Amygdala (tissue), 56 donors: ENCODE measurements at places on chromosomes 4 and X.

GRCh38 chr4:150038335-150039076 is 39.7 kb upstream of the DCLK2 start:
- no peak for DNase-seq

- peak; percentile 23 for DNase-seq
Measured at GRCh38 chr4:101191302-101192098, 155.8 kb downstream of the PPP3CA start.

- no peak for DNase-seq
Measured at GRCh38 chr4:26529479-26529878, 39.2 kb upstream of the CCKAR start.

- DNase-seq: no peak
Measured at GRCh38 chr4:186307916-186308315, 41.9 kb downstream of the F11 start.

DNA sequence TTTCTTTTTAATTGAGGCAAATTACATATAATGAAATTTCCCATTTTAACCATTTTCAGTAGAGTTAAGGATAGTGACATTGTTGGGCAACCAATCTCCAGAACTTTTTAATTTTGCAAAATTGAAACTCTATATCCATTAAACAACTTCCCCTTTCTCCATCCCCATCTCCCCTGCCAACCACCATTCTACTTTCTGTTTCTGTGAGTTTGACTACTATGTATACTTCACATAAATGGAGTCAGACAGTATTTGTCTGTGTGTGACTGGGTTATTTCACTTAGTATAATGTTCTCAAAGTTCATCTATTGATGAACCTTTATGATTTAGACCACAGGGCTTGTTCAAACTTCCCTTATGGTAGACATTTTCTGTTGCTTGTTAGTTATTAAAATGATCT is 364.5 kb upstream of the MAD2L1 start:
- no peak for DNase-seq

GRCh38 chrX:155745792-155746191 is 133.0 kb upstream of the TMLHE start:
- DNase-seq: no peak

DNA sequence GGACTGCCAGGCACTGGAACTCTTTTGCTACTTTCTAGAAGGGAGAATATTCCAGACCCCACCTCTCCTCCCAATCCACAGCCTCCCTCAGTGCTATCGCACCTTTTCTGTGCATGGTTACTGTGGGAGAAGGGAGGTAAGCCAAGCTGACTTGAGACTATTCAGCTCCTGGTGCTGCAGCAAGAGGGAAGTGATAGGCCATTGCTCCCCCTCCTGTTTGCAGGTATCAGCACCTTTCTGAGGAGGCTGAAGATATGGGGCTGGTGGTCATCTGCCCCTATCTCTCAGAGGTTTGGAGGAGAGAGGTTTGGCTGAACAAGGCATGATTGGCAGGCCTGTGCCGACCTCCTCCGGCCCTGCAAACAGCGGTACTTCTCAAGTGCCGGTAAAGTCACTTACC is 103.3 kb upstream of the GATB start:
- no peak for DNase-seq

DNA sequence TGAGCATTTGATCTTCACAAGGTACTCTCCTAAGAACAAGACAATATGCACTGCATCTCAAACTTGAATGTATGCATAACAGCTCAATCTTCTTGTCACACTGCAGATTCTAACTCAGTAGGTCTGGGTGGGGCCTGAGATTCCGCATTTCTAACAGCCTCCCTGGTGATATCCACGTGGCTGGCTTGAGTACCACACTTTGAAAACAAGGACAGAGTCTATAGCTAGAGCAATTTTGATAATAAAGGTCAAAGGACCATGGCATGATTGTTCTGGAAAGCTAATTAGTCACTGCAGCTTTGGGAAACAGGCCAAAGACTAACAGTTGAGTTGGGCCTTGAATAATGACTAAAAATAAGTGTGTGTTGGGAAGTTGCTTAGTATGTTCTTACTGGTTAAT is 213.3 kb downstream of the GBA3 start:
- no peak for DNase-seq

DNA sequence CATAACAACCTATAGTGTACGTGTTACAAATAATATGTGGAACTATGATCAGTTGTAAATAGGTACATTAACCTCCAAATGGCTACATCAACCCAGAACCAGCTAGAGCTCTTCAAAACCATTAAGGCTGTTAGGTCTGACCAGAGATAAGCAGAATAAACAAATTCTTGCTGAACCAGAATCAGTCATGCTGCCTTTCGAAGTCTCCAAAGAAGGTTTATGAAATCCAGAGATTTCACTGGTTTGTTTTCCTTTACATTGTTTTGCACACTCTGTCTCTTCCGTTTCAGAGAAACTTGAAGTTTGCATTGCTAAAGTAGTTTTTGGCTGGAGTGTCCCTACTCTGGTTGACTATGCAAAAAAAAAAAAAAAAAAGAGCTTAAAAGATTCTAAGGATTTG is 177.3 kb upstream of the SLIT2 start:
- no peak for DNase-seq

DNA sequence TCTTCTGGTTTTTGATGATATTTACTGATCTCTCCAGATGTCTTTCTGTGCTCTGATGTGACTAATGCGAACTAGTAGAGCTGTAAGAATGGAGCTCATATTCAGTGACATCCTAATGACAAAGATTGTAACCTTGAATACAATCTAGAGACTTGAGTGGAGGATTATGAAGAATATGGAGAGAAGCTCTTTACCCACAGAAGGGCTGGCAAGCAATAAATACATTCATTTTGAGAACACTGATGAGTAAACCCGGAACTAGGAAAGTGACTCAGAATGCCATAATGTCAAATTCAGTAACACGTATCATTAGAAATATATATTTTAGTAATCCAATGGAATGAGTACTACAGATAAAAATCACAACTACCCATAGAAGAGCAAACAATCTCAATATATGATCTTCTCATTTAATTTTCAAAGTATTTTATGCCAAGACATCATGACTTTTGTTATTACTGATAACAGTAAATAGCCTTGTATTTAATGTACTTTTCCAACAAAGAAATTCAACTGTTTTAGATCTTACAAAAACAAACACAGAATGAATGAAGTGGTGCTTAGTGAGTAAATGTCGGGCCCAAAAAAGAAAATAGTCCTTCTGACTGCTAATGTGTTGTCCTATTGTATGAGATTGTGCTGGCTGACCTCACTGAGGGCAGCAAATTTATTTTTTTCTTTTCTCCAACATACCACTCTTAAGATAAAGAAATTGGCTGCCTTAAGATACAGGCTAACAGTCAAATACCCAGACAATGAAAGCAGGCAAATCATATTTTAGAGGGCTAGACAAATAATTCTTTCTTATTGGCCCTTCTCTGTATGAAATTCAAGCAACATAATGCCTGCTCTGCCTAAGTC is 49.2 kb upstream of the HDAC8 start:
- DNase-seq: no peak

DNA sequence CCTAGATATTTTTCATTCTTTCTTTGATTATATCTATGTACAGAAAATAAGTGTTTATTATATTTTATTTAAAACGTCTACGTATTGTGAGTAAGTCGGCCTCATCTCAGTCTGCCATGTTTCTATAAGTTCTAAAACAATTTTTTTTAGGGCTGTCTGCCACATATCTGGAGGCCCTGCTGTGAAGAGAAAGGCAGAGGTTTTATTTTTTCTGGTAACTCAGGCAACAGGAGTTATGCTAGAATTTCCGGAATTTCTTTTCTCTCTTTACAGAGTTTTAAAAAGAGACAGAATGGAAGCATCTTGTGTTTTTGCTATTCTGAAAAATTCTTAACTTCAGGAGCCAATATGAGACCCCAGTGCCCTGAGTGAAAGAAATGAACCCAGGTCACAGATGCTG is 1124.0 kb upstream of the TENM3 start:
- DNase-seq: no peak

DNA sequence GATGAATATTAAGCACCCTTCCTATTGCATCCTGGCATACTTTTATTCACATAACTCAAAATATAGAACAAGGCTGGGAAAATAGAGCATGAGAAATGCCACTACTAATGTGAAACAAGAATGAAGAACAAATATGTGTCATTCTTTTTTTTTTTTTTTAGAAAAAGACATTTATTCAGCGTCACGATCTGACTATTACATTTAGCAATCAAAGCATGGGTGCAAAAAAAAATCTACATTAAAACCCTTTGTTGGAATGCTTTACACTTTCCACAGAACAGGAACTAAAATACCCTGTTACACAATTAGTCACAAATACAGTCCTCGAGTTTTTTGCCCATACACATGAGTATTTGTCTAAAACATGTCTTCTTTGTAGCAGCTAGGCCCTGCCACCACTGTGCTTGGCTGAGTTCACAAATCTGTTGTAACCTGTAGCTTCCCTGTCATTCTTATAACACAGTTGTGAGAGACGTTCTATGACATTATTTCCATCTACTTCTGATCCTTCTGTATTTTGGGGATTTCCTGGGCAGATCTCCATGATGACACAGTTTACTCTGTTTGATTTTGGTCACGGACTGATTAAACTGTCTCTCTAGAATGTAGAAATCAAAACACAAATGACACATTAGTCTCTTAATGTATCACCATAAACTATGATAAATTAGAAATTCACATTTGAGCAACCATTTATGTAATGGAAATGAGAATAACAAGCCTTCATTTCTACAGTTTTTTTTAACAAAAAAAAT is 9.4 kb upstream of the TET2 start:
- DNase-seq: no peak

- no peak for DNase-seq
Measured at GRCh38 chr4:78638337-78639172, 87.0 kb downstream of the ANXA3 start.

- no peak for DNase-seq
Measured at GRCh38 chr4:183478926-183479325, 25.9 kb upstream of the ING2 start.

DNA sequence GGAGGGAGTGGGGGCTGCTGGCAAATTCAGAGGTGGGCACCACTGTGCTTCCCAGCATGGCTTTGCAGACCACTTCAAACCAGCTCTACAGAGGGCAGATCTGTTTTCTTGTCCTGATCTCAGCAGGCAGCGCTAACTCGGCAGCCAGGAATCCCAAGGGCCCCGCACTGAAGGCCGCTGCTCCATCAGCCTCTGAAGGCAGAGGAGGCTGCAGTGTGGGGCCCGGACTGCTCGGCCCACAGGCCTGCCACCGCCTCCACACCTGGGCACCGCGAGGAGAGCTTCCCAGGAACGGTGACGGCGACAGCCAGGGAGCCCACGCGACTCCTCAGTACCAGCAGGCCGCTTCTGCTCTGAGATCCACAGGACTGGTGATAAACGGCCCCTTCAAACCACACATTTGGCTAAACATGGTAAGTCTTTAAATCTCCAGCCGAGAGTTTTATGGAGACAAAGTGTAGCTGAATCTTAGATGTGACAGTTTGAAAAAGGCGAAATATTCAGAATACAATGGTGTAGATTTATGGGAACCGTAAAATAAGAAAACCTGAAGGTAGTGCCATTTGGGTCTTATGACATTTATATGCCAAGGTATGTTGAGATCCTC is 23.6 kb downstream of the DCTD start:
- no peak for DNase-seq

GRCh38 chr4:112510291-112511092 is 5.5 kb downstream of the NEUROG2 start:
- no peak for DNase-seq

GRCh38 chr4:29277381-29277780 is 1442.8 kb upstream of the PCDH7 start:
- no peak for DNase-seq

- DNase-seq: no peak
Measured at GRCh38 chr4:87416965-87417364, 5.4 kb upstream of the NUDT9 start.

DNA sequence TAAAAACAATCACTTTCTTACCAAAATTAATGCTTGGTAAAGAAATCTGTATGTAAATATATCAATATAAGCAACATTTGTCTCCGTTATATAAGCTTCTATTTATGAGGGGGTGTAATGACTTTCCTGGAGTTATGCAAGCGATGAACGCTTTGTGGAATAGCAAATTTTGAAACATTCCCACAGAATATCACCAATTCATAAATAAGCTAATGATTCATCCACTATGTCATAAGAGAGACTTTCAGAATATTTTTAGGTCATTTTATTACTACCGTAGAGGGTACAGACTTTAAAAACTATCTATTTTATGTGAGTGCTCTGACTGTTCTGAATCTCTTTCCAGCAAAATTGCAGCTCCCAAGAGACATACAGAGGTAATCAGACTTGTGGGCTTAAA is 179.5 kb upstream of the FTHL17 start:
- no peak for DNase-seq

DNA sequence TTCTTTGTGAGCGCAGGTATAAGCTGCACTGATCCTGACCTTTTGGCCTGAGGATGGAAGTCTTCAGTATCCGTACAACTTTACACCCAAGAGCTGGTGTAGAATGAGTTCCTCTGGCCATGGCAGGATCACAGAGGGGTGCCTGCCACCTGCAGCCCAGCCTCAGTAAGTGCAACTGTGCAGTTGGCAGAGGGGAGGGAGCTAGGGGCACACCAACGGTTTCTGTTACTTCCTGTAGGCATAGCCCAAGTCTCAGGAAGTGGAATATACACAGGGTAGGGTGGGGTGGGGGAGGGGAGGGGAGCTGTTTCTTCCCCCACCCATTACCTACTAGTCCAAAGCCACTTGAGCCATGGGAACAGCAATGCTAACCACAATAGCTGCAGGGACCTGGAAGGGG is 85.4 kb upstream of the GBA3 start:
- DNase-seq: no peak

GRCh38 chrX:52425775-52426174 is 57.0 kb downstream of the XAGE2 start:
- DNase-seq: no peak

- no peak for DNase-seq
Measured at GRCh38 chr4:110046588-110047049, 133.9 kb downstream of the EGF start.

- DNase-seq: no peak
Measured at GRCh38 chrX:152138388-152138784, at the start of gene MAGEA10. MAGEA10 (minus strand) TSS chrX:152138577; CDS start chrX:152135620, 2,957 bp downstream.

- no peak for DNase-seq
Measured at GRCh38 chrX:85611926-85612325, 232.5 kb upstream of the POF1B start.

- DNase-seq: no peak
Measured at GRCh38 chr4:189767941-189768340, 172.7 kb upstream of the FRG1 start.

- no peak for DNase-seq
Measured at GRCh38 chrX:68177542-68177941, 255.8 kb downstream of the OPHN1 start.

DNA sequence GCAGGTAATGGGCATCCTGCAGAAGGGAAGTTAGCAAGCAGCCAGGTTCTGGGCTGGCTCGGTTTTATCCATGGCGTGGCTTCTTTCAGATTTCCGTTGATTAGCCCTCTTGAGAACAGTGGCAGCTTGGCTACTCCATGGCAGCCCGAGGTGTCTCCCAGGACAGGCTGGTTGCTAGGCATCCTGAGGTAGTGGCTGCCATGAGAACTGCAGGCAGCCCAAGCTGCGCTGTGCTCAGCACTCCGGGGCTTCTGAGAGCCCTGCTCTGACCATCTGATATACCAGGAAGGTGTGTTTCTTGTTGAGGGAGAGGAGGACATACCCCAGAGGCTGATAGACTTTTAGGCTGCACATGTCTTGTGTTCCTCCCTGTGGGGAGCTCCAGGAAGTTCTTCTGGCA is 253.4 kb upstream of the CASK start:
- no peak for DNase-seq

- no peak for DNase-seq
Measured at GRCh38 chr4:128861856-128862518, 52.5 kb downstream of the JADE1 start.

GRCh38 chr4:48360285-48361011 is 19.1 kb downstream of the SLAIN2 start:
- DNase-seq: no peak

GRCh38 chr4:84150177-84150576 is 348.9 kb downstream of the NKX6-1 start:
- no peak for DNase-seq
